ENCODE measurements at places on chromosomes 3 and 15.

GRCh38 chr3:172332256-172333041 lies 115.8 kb downstream of the GHSR start:
- peak; percentile 19 for DNase-seq

DNA sequence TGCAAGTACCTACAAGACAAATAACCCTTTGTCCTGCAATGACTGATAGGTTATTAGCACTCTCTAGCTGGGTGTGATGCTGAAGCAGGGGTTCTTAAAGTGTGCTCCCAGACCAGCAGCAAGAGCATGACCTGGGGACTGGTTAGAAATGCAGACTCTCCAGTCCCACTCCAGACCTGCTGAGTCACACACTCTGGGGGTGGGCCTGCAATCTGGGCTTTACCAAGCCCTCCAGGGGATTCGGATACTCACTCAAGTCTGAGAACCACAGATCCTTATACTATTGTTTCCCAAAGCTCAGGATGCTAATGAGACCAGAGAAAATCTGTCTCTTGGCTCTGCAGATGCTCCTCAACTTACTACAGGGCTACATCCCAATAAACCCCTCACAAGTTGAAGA lies 142.1 kb upstream of the RAD18 start:
- no peak for DNase-seq

GRCh38 chr3:123453675-123454074 lies 4.8 kb upstream of the ADCY5 start:
- DNase-seq, result no peak

DNA sequence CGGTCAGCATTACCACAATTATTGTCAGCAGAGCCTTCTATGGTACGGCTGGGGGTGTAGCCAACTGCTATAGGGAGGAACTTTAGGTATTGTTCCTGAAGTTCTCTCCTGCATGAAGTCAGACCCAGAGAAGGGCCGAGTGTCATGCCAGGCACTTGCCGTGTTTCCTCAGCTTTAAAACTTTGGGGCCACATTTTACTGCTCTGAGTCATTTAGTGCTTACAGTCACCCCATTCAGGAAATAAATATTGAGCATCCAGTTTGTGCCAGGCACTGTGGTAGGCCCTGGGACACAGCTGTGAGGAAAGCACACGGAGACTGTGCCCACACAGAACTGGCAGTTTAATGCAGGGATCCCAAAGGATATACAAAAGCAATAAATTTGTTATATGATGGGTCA lies 54.5 kb upstream of the APEH start:
- DNase-seq, result no peak

GRCh38 chr15:88830016-88830415 lies 26.8 kb downstream of the ACAN start:
- DNase-seq, result no peak

DNA sequence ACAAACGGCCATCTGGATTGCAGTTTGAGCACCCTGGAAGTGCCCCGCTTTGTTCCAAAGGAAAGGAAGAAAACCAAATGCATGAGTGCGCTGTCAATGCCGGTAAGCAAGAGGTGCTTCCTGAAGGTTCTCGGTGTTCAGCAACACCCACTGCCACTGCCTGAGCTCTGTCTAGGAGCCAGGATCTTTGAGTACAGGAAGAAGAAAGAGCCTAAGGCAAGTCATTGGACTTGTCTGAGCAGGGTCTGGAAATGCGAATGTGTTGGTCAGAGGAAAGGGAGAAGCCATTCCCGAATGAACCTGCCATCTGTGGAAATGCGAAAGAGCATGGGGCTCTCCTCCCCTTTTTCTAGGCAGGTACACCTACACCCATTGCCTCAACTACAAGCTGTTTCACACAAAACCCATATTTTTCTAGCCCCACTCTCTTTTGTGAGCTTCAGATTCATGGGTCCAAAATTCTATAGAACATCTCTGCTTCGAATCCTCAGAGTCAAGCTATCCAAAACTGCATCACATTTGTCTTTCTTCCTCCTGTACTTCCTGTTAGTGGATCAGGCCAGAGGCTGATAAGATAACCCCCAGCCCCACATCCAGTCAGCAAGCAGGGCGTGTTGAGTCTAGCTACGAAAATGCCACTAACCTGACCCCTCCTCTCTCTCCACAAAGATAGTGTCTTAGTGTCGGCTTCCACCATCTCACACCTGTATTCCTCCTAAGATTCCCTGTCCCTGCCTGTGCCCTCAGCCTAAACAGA lies 55.6 kb upstream of the C15orf61 start:
- DNase-seq, result no peak

DNA sequence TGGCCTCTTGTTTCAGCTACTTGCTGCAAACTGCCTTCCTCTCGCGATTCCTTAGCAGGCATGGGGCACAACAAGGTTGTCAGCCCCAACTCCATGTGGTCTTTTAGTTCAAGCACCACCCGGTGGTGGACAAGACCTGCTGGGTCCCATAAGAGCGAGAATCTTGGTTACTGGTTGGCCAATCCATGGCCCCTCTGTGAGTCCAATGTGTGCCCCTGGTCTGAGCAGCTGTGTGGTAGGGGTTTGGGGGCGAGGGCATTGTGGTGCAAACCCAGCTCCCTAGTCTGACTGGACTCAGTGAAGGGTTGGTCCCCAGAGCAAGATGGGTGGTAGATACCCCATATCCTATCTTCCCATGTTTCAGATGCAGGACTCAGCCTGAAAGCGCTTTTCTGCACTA lies 48.8 kb downstream of the MESD start:
- DNase-seq, result no peak

- DNase-seq, result no peak
Measured at GRCh38 chr3:113140876-113141275, 70.5 kb upstream of the BOC start.

DNA sequence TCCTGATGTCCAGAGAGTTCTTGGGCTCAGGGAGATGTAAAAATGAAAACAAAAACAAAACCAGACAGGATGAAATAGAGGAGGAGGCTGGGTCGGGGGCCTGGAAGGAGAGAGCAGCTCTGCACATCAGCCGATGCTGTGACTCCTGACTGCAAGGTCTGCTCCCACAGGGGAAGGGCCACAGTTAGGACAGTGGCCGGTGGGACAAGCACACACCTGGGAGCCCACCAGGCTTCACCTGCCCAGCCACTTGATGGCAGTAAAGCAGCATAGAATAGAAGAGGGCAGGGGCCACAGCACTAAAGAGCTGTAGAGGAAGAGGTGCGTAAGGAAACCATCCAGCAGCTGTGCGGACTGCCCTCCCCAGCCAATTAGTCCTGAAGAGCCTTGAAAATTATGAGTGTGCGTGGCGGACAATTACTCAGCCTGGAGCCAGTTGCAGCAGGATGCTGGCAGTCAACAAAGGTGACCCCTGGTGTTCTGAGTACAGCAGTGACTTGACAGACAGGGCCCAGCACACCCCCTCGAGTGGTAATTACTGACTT lies 29.8 kb downstream of the ALS2CL start:
- DNase-seq, result peak; percentile 7

- DNase-seq, result peak; percentile 98
Measured at GRCh38 chr3:66998113-66998903, at the start of gene KBTBD8. KBTBD8 (plus strand) TSS chr3:66998307; CDS start chr3:66998356, 49 bp downstream.

- DNase-seq, result no peak
Measured at GRCh38 chr3:138459619-138460535, 25.5 kb downstream of the ESYT3 start.

DNA sequence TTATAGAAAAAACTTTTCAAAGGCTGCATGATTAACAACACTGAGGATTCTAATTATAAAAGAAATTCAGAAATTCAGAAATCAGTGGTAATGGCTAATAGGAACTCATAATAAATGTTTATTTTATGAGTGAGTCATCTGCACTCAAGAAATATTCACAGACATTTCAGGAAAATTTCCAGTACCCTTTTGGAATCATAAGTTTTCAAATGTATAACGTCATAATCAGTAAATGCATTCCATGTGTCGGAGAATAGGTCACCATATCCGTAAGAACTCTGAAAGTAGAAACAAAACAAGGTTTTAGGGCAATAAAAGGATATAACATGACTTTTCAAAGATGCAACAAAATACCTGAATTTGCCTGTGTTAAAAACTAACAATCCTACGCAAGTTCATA lies 24.7 kb downstream of the EOGT start:
- DNase-seq, result no peak

GRCh38 chr15:38905632-38906031 lies 341.0 kb upstream of the RASGRP1 start:
- no peak for DNase-seq

DNA sequence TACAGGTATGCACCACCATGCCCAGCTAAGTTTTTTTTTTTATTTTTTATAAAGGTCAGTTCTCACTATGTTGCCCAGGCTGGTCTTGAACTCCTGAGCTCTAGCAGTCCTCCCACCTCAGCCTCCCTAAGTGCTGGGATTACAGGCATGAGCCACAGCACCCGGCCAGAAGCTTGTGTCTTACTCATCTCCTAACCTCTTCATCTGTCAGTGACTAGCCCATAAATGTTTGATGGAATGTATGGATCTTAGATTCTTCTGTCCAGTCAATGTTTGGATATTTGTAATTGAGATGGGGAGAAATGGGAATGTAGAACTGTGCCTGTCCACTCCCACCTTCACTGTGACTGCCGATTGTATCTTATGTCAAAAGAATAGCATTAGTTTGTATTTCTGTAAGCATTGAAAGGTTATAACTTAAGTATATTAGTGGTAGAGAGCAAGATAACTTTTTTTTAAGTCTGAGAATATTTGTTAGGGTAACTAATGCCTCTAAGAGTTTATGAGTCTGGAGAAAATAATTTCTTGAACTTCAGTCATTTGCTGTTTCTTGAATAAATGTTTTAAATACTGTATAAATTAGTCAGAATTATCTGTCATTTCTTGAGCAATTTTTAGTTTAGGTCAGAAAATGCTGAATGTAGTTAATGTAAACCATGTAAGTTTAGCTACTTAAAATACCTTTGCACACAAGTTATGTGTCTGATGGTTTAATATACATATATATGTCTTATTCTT lies 215.3 kb upstream of the CGNL1 start:
- DNase-seq, result no peak

DNA sequence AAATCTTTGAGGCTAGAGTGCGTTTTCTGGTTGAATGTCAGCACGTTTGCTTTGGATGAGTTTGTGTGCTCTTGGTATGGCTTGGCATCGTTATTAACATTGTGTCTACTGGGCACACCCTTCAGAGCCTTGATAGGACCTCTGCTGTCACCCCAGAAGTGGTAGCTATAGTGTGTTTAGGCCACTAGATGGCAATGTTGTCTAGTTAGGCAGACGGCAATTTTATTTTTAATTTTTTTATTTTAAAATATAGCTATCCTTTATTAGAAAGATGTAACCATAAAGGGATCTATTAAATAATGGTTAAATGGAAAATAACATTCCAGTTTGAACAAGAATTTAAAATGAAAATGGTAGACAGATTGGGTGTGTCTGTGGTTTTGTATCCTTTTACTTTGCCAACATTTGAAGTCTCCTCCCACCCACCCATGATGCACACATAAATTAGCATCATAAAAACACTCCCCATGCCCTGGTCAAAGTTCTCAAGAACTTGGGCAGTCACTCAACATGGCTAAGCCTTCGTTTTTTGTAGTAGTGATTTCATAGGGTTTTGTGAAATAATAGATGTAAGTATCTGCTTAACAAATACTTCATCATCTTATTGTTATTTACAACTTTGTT lies 200.7 kb downstream of the KCNH8 start:
- DNase-seq, result no peak

- peak; percentile 10 for DNase-seq
Measured at GRCh38 chr3:197224034-197224444, 74.4 kb downstream of the DLG1 start.

DNA sequence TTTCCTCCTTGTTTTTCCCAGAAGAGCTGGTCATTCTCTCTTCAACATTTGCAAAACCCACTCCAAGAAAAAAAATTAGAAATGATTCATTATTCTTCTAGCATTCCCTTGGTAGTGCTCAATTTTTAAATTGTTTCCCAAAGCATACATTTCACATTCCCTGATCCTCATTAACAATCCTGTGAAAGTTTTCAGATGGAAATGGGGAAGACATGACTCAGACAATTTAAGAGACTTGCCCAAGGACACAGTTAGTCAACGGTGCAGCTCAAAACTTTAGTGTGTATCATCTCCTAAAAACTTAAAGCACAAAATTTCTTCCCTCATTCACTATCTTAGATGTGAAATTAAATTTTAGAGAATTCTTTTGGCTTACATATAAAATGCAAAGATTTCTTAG lies 17.1 kb upstream of the ABI3BP start:
- no peak for DNase-seq

GRCh38 chr3:46955157-46955556 lies 21.4 kb downstream of the CCDC12 start:
- DNase-seq, result no peak

GRCh38 chr3:130757611-130758150 lies 11.1 kb upstream of the PIK3R4 start:
- DNase-seq, result no peak

DNA sequence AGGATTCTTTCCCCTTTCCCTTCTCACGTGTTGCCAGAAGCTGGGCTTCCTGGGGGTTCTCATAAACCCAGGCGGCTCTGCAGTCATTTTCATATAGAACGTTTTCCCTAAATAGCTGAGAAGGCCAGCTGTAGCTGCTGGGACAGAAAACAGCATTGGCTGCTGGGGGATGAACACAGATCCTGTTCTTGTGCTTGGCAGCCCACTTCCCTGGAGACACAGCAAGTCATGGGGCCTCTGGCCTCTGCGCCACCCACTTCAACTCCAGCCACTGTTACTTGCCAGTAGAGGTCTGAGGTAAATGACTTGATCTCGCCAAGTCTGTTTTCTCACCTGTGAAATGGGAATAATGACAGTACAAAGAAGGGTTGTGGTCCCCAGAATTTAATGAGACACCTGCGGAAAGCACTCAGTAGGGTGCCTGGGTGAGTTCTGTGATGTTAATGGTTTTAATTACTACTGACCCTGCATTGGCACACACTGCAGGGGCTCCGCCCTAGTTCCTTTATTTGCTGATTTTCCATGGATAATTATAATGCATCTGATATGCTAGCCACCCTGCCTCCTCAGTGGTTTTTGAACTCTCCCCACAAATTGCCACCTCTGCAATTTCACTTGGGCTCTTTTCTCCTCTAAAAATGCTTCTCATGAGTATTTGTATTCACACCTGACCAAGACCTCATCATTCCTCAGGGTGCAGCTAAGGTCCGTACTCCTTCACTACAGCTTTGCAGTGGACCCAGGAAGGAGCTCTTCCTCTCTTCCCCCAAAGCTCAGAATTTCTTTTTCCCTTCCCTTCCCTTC lies 274.7 kb downstream of the RPLP1 start:
- no peak for DNase-seq

Measured in central memory CD4-positive, alpha-beta T cell (primary cell).